AG08395 (cell line): ENCODE measurements at places on chromosomes 2 and 18.
A peak's percentile ranks its signal among the peaks of the same experiment; 100 is the strongest.

- DNase-seq: no peak
These were observed 26.1 kb upstream of the SEMA4C start for GRCh38 chr2:96895746-96896651.

DNA sequence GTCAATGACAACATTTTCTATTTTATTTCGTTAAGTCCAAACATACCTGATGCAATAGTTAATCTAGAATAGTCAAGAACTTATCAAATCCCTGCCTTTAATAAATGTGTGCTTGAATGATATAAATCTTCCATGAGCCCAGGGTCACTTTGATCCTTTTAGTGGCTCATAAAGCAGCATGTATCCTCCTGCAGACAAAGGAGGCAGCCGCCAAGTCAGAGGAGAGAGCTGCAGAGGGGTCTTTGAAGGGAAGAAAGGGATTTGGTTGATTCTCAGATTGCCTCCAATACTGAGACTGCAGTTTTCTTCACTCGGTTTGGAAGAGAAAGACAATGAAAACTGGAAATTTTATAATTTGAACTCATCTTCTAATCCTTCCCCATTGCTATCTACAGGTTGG is 378.4 kb upstream of the PIK3C3 start:
- no peak for DNase-seq

DNA sequence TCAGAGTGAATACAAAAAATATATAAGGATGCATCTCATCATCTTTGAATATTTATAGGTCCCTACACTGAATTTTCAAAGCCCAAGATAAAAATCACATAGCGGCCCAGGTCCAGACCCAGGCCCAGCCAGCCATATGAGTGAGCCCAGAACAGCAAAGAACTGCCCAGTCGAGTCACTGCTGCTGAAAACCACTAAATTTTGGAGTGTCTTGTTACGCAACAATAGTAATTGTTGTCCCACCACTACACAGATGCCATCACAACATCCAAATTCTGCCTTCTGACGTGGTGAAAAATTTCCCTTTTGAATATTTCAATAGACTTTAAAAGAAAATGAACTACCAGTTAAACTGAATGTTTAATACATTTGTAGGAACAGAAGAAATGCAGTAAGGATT is 5.7 kb downstream of the C18orf32 start:
- DNase-seq: no peak

DNA sequence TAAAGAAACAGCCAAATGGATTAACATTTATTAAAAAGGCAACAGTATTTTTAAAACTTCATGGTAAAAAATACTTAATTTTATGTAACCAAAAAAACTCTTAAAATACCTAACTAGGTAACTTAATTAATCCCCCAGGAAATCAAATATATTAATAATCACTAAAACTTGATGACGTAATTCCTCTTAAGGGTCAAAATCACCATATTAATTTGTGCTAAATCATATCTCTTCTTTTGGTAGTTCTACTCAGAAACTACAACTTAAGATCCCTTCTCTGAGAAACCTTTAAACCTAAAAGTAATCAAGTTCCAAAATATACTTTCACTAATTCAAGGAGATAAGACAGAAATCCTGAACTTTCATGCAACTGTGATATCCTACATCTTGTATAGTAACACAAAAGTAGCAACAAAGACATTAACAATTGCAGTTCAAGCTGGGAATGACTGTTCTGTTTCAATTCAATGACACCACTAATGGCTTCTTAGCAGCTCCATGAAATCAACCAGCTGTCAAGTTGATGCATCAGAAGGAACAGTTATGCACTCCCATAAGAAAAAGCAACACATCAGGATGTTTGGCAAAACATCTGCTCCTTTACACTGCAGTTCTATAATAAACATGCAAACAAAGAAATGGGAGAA is 4.0 kb downstream of the BAZ2B start:
- DNase-seq: no peak

GRCh38 chr2:208320686-208321085 is 54.6 kb downstream of the PIKFYVE start:
- peak; percentile 10 for DNase-seq

DNA sequence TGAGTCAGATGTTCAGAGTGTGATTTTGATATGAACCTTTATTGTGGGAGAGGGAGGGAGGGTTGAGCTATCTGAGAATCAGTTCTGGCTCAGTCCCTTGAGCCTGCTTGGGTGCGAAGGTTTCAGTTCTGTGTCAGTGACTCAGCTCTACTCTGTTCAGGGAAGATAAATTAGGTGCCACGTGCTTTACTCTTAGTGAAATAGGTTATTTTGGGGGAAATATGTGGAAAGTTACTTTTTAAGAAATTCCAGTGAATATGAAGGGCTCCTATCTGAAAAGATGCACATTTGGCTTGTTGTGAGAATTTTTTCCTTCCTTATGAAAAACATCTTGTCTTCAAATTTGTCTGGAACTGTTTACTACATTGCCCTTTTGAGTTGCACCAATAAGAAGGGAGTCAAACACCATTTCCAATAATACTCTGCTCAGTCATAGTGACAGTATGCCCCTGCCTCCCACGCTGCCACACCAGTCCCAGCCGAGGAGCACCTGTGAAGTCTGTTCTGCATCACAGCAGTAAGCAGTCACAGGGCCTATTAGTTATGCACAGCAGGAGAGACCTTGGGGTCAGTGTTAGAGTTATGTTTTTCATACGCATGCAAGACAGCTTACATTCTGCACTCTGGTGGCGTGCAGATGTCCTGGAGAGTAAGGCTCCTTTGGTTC is 32.8 kb upstream of the DNAH7 start:
- peak; percentile 17 for DNase-seq

DNA sequence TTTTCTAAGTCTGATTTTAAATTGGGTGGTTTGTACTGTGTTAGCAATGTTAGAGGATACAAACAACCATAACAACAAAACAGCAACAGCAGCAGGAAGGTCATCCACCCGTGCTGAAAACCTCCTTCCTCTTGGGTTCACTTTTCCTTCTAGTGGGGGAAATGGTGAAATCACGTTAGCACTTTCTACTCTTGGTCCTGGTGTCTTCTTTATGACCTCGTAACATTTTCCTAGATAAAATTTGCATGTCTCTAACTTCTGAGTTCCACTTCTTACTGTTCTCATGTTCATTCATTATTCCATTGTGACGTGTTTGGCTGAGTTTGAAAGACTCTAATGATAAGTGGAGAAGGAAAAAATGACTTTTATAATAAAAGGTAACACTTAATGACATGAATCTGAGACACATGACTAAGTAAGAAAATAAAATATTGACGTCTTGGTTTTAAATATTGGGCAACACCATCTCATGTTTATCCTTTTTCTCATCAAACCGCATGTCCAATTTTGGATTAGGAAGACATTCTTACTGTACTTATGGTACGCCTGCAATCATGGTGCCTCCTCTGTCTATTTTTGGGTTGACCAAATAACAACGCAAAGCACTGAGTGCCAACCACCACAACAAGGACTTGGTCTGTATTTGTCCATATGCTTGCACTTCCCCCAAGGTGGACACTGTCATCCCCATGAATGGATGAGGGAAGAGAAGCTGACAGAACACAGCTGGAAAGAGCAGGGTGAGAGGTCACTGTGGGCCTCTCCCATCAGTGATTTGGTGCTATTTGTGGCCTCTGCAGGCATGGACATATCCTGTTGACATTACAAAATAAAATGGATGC is 25.7 kb upstream of the IL1R1 start:
- DNase-seq: no peak

DNA sequence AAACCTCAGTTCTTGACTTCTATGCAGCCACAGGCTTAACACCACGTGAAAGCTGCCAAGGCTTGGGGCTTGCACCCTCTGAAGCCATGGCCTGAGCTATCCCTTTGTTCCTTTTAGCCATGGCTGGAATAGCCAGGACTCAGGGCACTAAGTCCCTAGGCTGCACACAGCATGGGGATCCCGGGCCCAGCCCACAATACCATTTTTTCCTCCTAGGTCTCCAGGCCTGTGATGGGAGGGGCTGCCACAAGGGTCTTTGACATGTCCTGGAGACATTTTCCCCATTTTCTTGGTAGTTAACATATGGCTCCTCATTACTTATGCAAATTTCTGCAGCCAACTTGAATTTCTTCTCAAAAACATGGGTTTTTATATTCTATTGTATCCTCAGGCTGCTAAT is 619.1 kb downstream of the NYAP2 start:
- no peak for DNase-seq

- peak; percentile 15 for DNase-seq
These were observed 54.8 kb upstream of the PTPRM start for GRCh38 chr18:7512348-7512747.

DNA sequence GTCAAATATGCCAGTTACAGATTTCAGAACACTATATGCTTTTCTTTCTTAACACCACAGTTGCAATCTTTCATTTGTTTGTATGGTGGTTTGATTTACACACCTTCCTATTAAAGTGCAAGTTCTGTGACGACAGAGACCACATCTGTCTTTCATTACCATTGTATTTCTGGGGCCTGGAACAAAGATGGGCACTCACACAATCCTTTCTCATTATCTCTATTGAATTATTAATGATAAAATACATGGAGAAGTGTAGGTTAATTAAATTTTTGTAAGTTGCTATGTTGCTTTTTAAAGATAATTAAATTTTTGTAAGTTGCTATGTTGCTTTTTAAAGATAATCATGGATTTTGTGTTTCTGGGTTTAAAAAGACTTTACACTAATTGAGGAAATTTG is 79.9 kb downstream of the KCTD18 start:
- DNase-seq: peak; percentile 17

- peak; percentile 83 for DNase-seq
These were observed 12.1 kb upstream of the COPS8 start for GRCh38 chr2:237073552-237073951.

DNA sequence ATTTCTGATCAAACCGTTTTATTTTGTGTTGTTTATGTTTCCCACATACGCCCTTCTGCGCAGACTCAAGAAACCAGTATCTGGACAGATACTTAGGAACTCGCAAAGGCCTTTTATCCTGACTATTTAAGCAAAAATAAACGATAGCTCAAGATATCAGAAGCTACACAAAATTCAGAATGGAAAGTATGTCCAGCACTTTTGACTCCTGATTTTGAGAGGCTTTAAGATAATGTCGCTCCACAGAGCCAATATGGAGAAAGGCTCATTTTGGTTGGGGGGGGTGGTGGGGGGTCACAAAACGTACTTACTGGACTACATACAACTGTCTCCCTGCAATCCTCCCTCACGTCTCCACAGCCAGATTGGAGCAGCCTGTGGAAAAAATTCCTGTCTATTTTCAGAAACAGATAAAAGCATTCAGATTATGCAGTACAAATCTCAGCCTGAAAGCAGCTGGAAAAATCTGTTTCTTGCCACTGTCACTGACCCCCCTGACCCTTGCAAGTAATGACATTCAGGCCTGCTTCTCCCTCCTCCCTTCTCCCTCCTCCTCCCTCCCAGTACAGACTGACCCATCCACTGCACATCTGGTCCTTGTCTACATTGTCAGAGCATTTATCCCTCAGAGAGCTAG is 34.9 kb upstream of the LCLAT1 start:
- peak; percentile 35 for DNase-seq

- DNase-seq: no peak
These were observed 61.5 kb downstream of the ADNP2 start for GRCh38 chr18:80170395-80171053.

GRCh38 chr2:73083886-73084800 is 12.6 kb upstream of the SFXN5 start:
- DNase-seq: no peak

- peak; percentile 54 for DNase-seq
These were observed 10.8 kb downstream of the AGFG1 start for GRCh38 chr2:227482638-227483340.

GRCh38 chr2:10035053-10035422 is 8.3 kb upstream of the KLF11 start:
- no peak for DNase-seq

- no peak for DNase-seq
These were observed 150.9 kb downstream of the PDE11A start for GRCh38 chr2:177921726-177922125.

DNA sequence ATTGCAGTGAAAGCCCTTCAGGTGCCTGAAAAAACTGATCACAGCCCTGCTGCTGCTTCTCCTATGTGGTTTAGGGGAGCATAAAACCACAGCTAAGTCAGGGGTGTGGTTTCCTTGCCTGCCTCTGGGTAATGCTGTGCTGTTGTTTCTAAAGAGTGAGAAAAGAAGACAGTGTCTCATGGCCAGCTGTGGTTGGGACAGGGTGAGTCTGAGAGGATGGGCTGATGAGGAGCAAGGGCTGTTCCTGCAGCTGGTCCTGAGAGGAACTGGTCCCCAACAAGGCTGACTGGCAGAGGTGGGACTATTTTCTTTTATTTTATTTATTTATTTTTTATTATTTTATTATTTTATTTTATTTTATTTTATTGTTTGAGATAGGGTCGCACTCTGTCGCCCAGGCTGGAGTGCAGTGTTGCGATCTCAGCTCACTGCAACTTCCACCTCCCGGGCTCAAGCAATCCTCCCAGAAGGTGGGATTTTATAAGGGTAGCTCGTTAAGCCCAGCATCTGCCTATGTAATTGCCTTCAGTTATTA is 236.7 kb downstream of the FHOD3 start:
- no peak for DNase-seq

DNA sequence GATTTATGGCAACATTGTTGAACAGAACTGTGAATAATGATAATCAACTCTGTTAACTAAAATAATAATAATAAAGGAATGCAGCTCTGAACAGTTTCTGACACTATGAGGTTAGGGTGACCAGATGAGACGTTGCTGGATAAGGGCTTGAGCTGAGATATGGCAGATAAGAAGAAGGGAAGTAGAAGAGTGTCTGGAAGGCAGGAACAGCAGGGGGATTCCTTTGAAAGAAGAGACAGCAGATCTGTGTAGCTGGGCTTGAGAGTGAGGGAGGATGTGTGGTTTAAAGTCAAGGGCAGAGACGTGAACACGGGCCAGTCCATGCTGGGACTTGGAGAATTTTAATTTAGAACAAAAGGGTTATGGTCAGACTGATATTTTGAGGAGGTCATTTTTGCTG is 273.1 kb upstream of the SLC14A2 start:
- DNase-seq: no peak

DNA sequence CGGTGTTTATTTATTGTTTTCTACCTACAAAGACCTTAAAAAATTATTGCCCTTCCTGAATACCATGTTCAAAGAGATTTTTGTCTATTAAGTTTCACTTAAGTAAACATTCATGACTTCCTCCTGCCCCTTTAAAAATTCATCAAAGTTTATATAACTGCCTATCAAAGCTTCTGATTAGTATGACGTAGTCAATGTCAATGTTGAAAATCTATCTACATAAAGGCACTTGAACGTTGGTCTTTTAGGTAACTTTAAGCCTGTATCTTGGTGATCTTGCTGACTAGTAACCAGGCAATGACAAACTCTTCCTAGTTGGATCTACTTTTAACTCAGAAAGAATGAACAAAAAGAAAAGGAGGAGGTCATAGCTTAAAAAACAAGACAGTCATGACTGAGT is 97.2 kb downstream of the MAIP1 start:
- no peak for DNase-seq

DNA sequence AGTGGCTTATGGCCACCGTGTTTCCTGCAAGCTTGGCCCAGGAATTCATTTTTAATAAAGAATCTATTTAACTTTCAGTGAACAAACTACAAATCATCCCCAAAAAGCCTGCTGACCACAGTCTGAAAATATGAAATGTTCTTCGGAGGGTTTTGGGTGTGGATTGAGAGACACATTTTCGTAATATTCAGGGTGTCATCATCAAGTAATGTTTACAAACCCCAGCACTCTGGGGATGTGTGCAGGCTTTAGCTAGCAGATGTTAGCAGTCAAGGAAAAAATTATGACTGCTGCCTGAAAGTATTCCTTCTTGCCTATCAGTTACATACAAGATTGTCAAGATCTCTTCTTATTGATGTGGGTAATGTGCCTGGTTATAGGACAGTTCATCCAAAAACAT is 143.9 kb upstream of the FN1 start:
- DNase-seq: peak; percentile 69
